ENCODE measurements at places on chromosomes 6 and 20.

GRCh38 chr6:81793821-81794475, 41.5 kb upstream of the TENT5A start:
- DNase-seq, result no peak

DNA sequence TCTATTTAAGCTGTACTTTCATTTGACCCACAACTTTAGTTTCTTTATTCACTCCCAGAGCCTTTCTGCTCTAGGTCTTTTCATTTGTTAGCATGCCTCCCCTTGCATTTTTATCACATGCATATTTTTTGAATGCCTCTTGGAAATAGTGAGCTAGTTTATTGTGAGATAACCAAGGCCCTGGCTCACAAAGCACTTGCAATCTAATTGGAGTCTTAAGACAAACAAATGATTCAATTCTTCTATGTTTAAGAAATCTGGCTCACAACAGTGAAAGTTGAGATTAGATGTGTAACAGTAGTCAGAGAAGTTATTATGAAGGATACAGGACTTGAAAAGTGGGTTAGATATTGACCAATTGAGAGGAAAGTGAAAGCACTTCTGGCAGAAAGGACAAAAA, 173.4 kb downstream of the MOXD1 start:
- DNase-seq, result no peak

- DNase-seq, result no peak
These were observed 69.5 kb downstream of the MRAP2 start for GRCh38 chr6:84103029-84103428.

GRCh38 chr6:26327450-26328264, 37.3 kb upstream of the BTN3A2 start:
- DNase-seq, result no peak

GRCh38 chr20:35290186-35290886, 1.9 kb downstream of the FAM83C start:
- DNase-seq, result no peak

GRCh38 chr6:129516787-129517186, 193.2 kb downstream of the ARHGAP18 start:
- DNase-seq, result no peak

DNA sequence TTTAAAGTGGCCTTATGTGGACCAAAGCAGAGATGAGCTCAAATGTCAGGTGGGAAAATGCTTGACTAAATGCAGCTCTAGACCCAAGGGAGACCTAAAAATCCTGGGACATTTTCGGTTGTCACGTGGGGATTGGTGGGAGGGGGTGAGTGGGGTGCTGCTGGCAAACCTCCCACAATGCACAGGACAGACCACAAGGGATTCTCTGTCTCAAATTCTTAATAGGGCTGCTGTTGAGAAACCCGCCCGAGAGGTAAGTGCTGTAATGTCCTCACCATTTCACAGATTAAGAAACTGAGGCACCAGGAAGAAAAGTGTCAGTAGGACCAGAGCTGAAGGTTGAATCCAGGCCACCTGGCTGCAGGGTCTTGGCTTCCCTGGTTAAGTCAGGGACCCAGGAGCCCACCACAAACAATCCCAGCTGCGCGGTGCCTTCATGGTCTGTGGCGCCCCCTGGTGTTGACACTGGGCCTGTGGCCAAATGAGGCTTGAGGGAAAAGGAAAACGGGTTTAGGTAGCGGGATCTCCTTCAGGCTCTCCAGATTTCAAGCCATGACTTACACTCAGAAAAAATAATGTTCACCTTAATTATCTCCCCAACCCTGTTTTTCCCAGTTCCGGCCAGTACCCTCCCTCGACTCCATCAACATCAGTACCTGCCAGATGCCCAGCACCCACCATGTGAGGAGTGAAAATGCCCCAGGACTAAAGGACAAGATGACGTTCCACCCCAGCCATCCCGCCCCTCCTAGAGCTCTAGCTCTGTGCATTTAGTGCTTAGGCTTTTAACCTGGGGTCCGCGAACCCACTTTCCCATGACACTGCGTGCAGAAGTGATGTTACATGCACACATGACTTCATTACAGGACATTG, 7.2 kb downstream of the HLA-G start:
- DNase-seq, result no peak

DNA sequence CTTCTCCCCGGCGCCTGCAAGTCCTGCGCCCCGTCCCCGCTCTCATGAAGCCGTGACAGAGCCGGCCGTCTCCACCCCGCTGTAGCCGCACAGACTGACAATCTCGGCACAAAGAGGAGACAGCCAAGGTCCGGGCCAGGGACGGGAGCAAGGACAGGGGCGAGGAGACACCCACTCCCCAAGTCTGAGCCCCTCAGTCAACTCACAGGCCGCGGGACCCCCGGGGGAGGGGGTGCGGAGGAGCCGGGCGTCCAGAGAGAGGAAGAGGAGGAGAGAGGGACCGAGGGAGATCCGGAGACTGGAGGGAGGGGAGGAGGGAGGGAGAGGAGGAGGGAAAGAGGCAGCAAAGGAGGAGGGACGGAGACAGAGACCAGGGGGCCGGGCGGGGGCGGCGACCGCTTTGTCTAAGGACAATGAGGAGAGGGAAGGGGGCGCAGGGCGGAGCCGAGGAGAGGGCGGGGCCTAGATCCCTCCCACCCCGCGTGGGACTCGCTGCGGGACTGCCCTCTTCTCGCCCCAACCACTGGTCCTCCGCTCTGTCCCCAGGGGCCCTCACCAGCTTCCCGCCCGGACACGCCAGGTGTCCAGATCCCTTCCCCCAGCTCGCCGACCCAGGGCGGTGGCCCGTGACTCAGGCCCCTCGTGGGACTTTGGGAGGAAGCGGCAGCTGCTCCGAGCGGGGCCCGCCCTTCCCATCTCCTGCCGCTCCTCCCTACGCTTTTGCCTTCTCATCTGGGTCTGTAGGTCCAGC, 638 bp upstream of the PPP1R18 start:
- no peak for DNase-seq

- DNase-seq, result no peak
These were observed 82.9 kb downstream of the NRN1 start for GRCh38 chr6:5923840-5924239.

DNA sequence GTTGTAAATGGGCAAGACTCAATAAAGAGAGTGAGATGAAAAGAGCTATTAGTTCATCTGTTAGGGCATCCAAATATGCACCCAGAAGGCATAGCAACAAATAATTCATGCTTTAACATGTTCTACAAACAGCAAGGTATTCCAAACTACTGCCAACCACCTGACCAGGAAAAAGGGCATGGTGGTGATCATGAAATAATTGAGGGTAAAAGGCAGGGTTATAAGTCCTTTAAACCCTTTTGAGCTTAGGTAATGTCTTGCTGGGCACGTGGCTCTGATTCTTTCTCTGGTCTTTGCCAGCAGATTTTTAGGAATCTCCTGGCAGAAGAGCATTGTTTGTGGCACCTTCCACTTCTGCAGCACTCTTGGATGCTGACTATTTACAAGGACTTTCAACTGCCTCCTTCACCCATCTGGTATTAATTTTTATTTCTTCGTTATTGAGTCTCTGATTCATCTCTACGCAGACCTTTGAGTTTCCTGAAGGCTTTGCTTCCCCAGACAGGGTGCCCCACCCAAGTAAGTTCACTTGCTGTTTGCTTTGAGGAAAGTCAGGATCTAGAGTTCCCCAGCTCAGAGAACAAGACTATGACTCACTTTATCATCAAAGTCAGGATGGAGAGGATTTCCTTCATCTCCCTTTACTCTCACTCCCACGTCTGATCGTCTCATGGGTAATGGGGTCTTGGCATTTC, 83.4 kb upstream of the NEDD9 start:
- no peak for DNase-seq

- no peak for DNase-seq
These were observed 63.2 kb downstream of the SEL1L2 start for GRCh38 chr20:13927171-13927570.

GRCh38 chr6:136959471-136959891, 37.4 kb downstream of the SLC35D3 start:
- no peak for DNase-seq

DNA sequence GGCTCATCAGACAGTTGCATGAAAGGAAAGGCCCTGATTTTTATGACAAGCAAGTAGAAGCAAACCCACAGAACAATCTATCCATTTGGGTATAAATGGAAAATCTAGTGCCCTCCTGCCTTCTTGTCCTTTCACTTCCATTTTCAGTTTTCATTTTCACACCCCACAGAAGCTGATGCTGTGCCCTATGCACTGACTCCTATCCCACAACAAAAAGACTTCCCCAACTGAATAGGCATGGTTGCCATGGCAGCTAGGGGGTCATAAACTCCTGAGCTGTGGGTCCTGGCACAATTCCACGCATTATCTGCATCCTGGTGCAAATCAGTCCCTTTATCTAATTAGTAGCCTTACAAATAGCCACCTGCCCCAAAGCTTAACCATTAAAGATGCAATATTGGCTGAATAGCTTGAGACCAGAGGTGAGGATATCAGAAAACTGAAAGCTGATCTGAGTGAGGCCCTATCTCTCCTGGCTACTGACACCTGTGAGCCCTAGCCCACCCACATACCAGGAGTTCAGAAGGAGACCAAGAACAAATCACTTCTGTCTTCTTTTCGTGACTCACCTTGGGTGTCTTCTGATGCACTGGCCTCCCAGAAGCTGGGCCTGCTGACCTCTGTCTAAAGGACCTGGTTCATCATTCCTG, 34.9 kb upstream of the HEY2 start:
- DNase-seq, result no peak

GRCh38 chr6:43467752-43468151, 9.6 kb upstream of the TJAP1 start:
- no peak for DNase-seq

DNA sequence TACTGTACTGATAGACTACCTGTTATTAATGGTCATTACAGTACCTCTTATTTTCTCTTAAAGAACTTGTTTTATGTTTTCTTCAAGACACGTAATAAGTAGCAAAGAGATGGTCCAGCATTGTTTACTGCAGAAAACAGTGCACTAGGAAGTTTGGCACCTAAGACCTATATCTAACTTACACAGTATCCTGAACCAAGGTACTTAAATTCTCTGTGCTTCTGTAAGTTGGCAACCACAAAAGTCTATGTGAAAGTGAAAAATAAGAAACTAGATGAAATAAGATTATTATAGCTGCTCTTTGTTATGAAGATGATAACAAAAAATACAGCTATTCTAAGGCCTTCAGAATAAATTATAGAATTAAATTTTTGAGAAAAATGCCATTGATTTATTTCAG, 411.7 kb upstream of the SOX4 start:
- DNase-seq, result no peak

DNA sequence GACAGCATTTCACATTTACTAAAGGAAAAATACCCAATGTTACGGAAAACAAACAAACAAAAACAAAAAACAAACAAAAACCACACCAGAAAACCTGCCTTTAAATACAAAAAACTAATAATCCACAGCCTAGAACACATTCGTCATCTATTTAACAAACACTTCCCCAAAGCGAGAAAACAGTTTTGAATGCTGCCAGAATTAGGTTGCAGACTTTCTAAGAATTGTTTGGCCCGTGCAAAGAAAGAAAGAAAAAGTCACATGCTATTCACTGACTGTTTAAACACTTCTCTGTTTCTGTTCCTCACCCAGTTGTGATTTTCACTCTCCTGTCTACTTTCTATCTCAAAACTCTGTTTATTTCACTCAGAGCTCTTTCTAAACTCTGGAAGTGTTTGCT, 52.5 kb downstream of the BCAS1 start:
- DNase-seq, result no peak

GRCh38 chr6:112041535-112041934, 12.4 kb upstream of the CCN6 start:
- no peak for DNase-seq

DNA sequence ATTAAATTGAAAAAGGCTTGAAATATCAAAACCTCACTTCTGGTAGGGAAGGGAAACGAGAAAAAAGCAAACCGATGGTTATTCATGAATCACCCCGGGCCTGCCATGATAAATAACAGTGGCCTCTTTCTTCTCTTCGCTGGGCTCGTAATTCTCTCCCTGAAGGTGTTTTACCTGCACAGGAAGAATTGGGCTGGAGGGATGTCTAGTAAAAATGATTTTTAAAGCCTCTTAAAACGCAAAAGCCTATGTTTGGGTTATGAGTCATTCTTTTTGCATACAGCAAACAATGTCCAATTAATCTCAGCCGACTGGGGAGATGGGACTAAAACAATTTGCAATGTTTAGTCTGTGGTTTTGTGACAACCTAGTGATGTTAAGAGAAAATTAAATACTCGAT, 16.8 kb downstream of the LINC00237 start:
- DNase-seq, result no peak

DNA sequence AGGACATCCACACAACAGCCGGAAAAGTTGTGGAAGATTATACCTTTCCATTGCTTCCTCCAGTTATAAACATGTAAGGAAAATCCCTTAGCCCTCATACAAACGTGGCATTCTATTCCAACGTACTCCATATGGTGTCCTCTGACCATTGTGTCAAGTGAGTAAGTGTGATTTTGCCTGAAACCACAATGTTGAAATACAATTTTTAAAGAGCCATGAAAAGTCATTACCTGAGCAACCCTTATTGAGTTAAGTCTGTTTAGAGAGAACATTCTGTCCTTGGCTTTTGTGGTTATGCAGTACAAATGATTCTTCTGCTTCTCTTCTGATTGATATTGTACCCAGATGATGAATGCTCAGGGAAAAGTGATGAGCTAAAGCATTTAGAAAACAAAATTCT, 530.1 kb downstream of the HAO1 start:
- DNase-seq, result no peak

DNA sequence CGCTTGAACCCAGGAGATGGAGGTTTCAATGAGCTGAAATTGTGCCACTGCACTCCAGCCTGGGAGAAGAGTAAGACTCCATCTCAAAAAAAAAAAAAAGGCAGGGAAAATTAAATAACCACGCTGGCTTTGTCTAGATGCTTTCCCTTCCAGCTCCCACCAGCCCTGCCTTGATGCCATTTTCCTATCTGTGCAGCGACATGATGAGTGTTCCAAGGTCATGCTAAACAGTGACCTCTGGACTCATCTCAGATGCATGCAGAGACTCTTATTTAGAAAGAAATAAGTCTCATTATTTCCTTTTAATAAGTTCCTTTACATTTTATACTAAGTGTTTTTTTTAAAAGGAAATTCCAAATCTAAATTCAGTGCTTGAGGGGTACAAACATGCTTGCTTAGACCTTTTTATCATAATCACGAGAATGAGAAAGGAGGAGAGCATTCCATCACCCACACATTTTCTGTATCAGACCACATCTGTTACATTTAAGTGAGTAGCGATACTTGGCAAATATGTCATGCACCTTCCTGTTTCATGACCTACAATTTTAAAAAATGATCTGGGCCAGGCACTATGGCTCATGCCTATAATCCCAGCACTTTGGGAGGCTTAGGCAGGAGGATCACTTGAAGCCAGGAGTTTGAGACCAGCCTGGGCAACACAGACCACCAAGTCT, 101.1 kb upstream of the RREB1 start:
- no peak for DNase-seq

DNA sequence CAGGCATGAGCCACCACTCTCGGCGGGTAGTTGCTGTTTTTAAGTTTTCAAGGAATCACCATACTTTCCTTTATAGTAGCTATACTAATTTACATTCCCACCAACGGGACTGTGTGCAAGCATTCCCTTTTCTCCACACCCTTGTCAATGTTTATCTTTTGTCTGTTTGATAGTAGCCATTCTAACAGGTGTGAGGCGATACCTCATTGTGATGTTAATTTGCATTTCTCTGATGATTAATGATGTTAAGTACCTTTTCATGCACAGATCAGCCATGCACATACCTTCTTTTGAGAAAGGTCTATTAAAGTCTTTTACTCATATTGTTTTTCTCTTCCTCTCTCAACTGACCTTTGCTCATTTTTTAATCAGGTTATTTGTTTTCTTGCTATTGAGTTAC, 43.0 kb upstream of the CCND3 start:
- no peak for DNase-seq

Data from cortex of kidney (tissue), 1 donor.